ENCODE measurements at places on chromosomes 11 and 22.

DNA sequence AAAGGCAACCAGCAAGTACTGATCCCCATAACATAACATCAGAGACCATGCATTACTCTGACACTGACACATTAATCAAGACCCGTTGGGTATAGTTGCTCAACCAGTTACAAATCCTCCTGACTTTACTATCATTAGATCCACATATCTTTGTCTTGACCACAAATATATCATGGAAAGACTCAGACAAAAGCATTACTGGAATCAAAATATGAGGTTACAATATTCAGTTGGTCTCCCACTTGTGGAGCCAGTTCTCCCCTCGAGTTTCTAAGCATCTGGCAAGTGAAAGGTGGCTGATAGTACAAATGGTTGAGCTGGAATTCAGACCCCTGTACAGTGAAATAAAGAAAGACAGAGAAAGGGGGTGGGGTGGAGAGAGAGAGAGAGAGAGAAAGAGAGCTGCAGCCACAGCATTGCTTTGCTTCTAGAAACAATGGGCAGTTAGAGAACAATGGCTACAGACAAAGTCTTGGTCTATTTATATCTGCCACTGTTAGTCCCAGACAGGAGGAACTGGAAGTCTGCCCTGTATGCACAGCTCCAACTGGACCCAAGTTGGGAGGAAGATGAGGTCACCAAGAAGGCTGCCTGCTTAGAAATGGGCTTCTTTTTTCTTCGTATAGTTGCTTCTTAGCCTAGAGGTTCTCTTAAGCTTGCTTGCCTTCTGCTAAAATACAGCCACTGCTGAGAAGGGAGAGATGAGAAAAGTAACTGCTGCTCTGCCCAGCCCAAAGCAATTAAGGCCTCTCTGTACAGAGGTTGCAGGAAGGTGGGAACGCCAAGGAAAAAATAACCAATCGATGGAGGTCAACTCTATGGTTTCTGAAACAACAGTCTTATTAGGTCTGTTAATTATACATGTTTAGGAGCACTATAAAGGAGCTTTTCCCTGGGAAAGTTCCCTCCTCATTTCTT, 85.5 kb downstream of the ETS1 start:
- no peak for DNase-seq

- DNase-seq = no peak
Measured at GRCh38 chr11:9815486-9816136, 151.7 kb downstream of the SWAP70 start.

DNA sequence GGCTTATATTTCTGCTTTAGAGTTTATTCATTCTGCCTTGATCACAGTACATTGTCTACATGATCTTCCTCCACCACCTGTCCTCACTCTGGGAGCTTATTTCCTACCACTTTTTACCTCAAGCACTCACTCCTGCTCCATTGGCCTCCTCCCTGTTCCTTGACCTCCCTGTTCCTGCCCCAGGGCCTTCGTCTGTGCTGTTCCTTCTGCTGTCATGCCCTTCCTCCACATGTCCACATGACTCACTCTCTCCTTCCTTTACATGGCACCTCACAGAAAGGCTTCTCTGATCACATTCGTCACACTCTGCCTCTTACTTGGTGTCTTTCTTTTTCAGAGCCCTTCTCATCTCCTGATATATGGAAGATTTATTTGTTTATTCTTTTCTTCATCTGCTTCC, 103.0 kb downstream of the FBXO7 start:
- no peak for DNase-seq

- no peak for DNase-seq
Measured at GRCh38 chr11:68099474-68100405, 21.4 kb downstream of the CHKA start.

- DNase-seq = no peak
Measured at GRCh38 chr11:70036971-70037882, 40.9 kb upstream of the ANO1 start.

GRCh38 chr22:40036126-40036525, 41.4 kb downstream of the FAM83F start:
- DNase-seq = no peak

DNA sequence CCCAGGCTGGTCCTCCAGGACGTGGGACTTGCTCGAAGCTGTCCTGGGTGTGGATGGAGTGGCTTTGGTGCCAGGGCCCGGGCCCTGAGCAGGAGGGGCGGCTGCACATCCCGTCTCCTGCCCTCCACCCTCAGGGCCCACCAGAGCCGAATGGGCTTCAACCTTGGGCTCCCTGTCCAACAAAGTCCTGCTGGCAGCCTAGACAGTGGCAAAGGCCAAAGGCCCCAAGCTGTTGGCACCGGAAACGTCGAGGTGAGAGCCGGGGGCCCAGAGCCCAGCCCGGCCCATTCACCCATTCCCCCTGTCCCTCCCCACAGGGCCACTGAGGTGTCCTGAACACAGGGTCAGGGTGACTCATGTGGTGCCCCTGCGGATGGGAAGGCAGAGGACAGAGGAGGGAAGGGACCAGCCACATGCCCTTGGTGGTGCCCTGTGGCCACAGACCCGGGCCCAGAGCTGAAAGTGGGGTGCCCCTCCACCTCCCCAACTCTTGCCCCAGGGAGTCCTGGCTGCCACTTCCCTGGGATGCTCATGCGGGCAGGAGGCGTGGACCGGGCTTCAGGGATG, 9.1 kb downstream of the TSPAN32 start:
- DNase-seq = no peak

DNA sequence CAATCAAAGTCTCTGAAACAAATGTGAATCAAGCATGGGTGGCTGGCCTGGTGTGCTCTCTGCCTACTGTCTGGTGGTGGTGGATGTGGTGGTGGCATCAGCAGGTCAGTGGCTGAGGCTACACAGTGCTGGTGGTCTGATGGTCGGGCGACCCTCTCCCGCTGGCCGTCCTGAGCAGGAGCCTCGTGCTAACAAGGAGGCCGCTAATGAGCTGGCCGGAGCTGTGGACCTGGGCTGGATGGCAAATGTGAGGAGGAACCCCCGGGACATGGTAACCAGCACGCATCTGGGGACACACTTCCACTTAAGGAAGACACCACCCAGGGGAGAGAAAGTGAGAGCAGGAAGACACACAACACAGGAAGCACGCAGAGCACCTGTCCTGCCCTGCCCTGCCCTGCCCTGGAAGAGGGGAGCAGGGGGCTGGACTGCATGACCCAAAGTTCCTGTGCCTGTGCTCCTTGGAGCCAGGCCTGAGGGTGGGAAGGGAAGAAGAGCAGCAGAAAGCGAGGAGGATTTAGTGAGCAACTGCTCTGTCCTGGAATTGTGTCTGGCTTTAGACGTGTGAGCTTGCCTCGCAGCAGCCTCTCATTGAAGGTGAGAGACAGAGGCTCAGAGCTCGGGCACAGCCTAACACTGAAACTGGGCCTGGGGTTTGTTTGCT, 23.7 kb downstream of the SLC37A2 start:
- DNase-seq = no peak

GRCh38 chr22:22810018-22810427, 77.6 kb upstream of the IGLL5 start:
- DNase-seq = no peak

GRCh38 chr11:112999520-112999919, 38.3 kb downstream of the NCAM1 start:
- DNase-seq = no peak

DNA sequence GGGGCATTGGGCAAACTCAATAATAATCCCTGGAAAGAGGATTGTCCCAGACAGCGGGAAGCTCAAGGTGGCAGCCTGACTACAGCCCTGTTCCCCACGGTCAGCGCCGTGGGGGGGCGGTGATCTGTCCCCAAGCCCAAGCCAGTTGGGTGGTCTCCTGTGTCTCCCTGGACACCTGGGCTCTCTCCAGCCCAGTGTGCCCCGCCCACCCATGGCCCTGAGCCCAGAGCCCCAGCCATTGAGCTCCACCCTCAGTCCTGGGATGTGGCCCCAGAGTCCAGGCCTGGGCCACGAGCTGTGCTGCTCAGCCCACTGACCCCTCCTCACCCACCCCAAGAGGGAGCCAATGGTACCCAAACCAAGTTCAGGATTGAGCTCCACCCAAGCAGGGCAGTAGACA, 27.9 kb upstream of the PDE2A start:
- DNase-seq = no peak

- DNase-seq = no peak
Measured at GRCh38 chr11:27513389-27513788, 6.8 kb upstream of the LIN7C start.

GRCh38 chr11:28139841-28140415, 31.7 kb downstream of the METTL15 start:
- no peak for DNase-seq

- no peak for DNase-seq
Measured at GRCh38 chr11:101133190-101133589, 3.6 kb upstream of the PGR start.

- DNase-seq = no peak
Measured at GRCh38 chr22:23270212-23270733, 90.0 kb downstream of the BCR start.

DNA sequence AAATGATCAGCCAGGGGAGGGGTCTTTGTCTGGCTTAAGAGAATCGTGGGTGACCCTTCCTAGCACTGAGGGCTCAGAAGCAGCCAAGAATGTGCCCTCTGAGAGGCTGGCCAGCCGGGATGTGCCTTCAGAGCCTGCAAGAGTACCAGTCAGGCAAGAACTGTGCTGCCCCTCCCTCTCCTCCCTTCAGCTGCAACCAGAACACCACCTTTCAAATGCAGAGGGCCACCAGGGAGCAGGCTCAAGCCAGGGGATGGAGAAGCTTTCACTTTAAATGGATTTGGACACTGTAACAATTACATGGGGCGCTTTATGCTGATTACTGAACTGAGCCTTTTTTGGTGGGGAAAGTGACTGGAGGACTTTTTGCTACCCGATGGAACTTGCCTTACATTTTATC, 44.9 kb upstream of the TENM4 start:
- no peak for DNase-seq

GRCh38 chr22:48714231-48714630, 1113.4 kb downstream of the BRD1 start:
- DNase-seq = no peak

DNA sequence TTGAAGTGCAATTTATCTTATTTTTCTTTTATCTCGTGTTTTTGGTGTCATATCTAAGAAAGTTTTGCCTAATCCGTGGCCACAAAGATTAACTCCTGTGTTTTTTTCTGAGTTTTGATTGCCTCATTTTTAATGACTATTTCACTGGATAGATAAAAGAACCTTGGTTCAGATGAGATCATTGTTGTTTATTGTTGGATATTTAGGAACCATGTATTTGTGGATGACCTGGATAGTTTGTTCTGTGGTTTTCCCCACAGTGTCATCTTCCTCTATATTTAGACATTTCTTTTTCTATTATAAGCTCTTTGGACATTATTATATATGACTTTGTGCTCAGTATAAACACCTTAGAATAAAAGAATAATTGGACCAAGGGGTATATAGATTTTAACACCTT, 37.2 kb downstream of the PPP6R3 start:
- DNase-seq = no peak

- peak; percentile 20 for DNase-seq
Measured at GRCh38 chr11:125123947-125124617, 12.7 kb upstream of the TMEM218 start.

DNA sequence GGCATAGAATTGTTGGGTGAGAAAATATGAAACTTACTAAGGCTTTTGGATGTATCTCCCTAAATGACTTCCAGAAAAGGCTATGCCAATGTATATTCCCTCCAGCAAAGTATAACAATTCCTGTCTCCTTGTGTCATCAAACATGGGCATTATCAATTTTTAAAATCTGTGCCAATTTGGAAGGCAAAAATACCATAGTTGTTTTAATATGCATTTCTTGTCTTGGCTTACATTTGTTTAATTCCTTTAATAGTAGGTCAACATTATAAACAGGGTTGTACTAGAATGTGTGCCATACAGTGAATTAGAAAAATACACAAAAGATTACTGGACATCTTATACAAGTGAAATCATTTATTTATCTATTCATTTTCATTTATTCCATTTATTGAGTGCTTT, 41.6 kb downstream of the DCUN1D5 start:
- no peak for DNase-seq

DNA sequence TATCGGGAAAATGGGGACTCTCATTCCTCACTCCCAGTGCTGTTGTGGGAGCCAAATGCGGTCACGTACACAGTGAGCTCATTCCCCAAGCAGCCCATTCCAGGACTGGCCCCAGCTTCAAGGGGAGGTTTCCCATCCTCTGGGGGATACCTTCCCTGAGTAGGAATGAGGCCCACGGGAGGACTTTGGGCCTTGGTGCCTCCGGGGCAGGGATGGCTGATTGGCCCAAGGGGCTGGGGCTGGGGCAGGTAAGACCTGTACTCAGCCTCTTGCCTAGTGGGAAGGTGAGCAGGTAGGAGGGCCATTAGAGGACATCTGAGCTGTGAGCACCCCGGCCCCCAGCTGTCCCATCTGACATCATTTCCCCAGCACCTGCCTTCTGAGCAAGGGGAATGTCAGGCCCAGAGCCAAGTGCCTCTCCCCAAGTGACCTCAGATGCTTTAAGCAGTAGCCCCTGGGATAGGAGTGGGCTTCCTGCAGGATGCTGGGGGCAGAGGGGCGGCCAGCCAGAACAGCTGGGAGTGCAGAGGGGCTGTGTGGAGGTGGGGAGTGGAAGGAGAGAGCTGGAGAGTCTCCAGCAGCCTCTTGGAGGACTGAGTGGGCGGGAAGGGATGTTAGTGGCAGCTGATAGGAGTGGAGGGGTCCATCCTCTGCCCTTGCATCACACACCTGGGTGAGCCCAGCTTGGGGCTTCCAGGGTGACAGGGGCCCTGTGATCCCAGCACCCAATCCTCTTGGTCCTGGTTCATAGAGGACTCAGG, 58.4 kb downstream of the CD82 start:
- no peak for DNase-seq

GRCh38 chr11:6834021-6834420, 11.5 kb upstream of the OR10A5 start:
- no peak for DNase-seq

GRCh38 chr11:117045196-117045595, 53.0 kb downstream of the SIK3 start:
- DNase-seq = no peak

GRCh38 chr11:125261588-125261987, 97.0 kb downstream of the PKNOX2 start:
- DNase-seq = no peak

DNA sequence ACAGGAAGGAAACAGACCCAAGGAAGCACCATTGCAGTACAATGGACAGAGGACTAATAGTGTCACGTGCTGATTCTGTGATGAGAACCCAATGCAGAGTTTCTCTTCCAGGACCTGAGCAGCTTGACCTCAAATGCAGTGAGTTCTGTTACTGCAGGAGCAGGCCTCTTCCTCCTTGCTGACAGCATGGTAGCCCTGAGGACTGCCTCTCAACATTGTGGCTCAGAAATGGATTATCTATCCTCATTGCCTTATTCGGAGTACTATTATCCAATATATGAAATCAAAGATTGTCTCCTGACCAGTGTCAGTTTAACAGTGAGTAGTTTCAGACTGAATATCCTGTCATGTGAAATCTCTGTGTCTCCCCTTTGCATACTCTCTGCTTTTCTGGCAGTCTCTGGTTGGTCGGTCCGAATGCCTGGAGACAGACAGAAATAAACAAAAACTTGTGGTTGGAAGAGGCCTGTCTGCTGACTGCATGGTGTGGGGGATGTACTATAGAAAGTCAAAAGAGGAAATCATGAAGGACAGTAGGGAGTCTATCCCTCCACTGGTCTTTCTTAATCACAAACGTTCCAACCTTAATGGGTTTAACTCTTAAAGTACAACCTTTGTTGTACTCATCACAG, 6.9 kb upstream of the MS4A14 start:
- DNase-seq = no peak
